ENCODE measurements at places on chromosomes 2 and 18. TPM values are rescaled to one million over a fixed set of nuclear protein-coding genes. Genes with fewer than 3 reads are reported as not detected.

The SP5 gene
- total RNA-seq = not detected

The ST8SIA5 gene
- under 0.01 TPM for total RNA-seq

The HOXD8 gene
- 15.5 TPM for total RNA-seq

The GBX2 gene
- not detected for total RNA-seq

The ZNF236 gene
- total RNA-seq = 12.5 TPM

The TMX3 gene
- 152 TPM for total RNA-seq
